ENCODE measurements at places on chromosomes 2 and 18.

- no peak for DNase-seq
Measured at GRCh38 chr2:21916934-21917522, 793.3 kb downstream of the TDRD15 start.

GRCh38 chr2:88549616-88550292 lies 77.5 kb downstream of the EIF2AK3 start:
- DNase-seq = no peak

DNA sequence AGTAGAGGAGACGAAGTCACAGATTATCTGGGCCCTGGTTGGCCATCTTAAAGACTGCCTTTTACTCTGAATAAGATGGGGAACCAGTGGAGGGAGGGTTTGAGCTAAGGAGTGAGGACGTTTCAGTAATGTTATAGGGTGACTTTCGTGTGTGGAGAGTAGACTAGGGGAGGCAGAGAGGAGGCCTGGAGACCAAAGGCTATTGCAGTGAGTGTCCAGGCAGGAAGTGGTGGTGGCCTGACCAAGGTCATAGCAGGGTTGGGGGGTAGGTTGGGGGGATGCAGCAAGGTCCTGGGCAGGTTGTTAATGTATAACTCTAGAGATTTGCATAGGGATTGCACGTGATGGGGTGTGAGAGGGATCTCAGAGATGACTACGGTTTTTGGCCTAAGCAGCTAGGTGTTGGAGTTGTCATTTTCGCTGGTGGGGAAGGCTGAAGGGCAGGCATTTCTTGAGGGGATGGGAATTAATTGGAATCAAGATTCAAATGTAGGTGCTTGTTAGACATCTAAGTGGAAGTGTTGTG lies 4.9 kb downstream of the CEP192 start:
- no peak for DNase-seq

DNA sequence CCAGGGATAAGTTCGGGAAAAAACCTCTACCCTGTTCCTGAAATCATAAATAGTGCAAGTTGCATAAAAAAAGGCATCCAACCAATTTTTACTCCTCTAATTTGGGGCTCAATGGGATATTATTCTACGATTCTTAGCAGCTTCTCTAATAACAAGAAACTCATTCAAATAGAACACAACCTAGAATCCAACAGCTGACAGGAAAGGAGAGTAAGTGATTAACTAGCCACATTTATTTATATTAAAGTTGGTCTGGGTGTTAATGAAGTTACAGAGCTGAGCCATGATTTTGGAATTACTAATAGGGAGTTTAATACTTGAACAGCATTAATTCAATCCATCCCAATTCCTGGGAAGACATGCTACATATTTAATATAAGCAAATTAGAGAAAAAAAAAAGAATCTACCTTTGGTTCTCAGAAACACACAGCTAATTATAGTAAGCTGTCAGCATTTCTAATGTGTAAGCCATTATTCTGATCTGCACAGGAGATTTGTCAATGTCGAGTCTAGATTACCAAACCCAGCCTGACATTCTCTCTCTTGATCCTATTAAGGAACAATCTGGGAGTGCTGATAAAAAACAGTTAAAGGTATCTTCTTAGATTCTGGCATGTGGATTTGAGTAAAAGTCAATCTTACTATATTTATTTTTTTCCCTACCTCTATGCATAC lies 267.7 kb downstream of the NBAS start:
- no peak for DNase-seq

DNA sequence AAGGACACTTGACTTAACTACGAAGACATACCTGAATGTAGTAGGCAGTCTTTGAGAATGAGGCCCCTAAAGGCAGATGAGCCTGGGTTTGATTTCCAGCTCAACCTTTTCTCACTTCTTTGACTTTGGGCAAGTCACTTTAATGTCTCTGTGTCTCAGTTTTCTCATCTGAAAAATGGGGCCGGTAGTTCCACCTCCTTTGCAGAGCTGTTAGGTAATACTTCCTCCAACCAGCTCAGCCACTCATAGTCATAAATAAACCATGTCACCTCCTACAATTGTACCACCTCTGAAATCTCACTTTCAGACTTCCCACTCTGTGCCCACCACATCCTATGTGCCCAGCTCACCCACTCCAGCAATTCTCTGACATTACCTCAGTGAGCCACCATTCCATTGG lies 10.4 kb downstream of the ARHGAP25 start:
- DNase-seq = no peak
